ENCODE measurements at places on chromosomes 3 and 15.

DNA sequence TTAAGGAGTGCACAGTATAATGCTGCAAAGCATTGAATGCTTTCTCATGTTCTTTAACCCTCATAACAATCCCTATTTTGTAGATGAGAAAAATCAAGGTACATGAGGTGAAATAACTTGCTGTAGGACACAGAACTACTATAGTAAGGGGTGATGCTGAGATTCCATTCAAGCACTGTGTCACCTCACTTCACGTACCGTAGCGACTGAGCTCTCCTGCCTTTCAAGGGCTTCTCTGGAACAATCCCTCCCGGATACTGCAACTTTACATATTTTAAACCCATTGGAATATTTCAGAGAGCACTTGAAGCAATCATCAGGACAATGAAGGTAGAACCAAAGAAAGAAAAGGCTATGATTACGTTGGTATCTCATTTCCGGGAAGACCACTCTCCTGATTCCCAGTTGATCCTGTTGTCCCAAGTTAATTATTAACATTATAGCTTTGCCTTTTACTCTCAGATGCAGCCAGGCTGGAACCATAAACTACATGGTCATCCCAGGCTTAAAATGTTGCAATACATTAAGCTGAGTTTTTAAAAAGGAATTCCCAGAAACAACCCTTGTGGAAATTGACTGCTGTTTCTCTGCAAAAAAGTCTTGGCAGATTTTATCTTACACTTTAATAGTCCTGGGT is 252.2 kb upstream of the IGF1R start:
- no peak for DNase-seq

GRCh38 chr15:91209318-91209717 is 109.3 kb downstream of the SV2B start:
- DNase-seq: no peak

DNA sequence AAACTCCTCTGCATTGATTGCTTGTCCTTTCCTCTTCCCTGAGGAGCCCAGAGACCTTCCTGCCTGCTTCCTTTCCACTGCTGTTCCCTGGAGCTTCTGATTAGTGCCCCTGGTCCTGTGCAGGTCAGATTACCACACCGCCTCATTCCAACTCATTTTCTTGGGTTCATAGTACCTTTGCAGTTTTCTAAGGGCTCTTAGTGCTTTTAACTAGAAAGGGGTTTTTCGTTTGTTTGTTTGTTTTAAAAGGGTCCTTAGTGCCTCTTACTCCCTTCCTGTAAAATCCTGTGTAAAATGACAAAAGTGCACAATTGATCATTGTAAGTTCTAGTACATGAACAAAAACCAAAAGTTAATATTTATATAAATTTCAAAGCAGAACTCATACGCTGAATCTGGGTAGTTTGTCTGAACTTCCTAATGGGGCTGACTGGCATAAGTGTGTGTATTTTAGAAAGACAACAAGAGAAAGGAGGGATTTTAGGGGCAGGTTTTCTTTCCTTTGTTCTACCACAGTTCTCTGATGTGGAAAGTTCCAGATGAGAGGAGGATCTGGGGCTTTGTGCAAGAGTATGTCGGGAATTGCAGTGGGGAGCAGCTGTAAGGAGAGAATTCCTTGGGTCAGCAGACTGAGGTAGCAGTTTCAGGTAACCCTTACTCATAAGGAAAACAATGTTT is 30.6 kb downstream of the SNRK start:
- DNase-seq: no peak

GRCh38 chr3:78703944-78704343 is 1063.9 kb downstream of the ROBO1 start:
- DNase-seq: no peak

DNA sequence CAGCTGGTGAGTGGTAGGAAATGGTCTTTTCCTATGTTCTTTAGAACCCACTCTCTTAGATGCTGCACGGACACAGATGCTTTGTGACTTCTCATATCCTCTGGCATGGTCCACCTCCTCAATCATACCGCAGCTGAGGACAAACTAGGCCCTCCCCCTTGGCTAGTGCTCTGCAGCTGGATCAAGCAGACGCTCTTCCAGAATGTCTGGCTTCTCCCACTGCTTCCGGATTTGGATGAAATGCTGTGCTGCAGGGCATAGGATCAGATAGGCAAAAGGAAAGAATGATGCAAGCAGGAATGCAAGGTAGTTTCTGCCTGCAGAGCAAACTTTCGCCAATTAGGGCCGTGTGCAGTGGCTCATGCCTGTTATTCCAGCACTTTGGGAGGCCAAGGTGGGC is 75.7 kb upstream of the SLC4A7 start:
- no peak for DNase-seq

GRCh38 chr3:40427045-40427669 is 30.0 kb upstream of the RPL14 start:
- no peak for DNase-seq

DNA sequence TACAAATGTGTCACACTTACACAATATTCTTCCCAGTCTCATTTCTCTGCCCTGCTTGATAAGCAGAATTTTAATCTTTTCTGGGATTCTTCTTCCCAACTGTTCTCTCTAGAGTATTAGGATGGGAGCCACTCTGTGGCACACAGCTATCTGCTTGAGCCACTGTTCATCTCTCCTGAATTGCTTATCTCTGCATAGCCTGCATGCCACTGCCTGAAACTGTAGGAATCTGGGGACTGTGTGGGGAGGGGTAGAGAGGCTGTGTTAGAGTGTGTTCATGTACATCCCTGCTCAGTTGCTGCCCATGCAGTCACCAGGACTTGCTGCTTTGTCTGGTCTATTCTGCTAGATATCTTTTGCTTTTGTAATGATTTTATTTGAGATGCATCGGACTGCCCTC is 2.3 kb upstream of the OR4F6 start:
- DNase-seq: no peak

DNA sequence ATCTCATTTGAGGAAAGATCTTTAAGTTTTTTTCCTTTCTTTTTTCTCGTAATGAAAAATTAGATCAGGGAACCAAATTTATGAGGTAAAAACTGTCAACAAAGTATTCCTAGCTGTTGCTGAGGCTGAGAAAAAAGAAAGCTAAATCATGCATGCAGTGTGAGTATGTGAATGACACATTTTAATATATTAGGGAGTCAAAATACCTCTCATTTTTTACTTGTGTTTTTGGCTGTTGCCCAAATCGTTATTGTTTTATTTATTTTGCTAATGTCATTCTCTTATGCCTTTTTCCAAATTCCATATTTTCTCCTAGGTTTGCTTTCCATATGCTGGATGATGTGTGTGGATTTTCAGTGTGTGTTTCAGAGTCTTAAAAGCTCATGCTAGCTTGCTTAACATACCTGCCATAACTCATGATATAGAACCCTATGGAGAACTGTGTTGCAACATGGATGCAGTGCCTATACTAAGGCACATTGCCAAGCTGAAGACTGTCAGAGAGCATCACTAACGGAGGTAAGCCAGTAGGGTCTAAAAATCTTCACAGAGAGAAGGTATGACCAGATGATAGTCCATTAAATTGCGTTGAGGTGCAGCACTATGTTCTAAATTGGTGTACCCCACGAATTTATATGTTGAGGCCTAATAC is 629.5 kb upstream of the KCNMB2 start:
- no peak for DNase-seq

GRCh38 chr15:45589256-45589655 is 2.1 kb downstream of the BLOC1S6 start:
- no peak for DNase-seq

DNA sequence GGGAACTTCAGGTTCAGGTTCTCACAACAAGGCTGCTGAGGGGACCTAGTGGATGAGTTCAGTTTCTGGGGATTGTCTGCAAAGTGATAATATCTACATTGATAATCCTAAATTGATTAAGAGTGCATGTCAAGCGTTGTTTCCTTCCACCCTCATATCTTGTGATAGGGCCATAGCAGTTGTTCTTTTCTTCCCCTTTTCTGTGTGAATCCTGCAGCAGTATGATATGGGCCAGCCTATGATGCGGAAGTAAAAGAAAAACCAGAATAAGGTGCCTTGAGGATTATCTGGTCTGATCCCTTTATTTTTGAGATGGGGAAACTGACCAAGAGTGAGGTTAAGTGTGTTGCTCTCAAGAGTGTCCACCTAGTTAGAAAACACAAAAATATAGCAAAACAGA is 86.2 kb downstream of the MITF start:
- DNase-seq: no peak

DNA sequence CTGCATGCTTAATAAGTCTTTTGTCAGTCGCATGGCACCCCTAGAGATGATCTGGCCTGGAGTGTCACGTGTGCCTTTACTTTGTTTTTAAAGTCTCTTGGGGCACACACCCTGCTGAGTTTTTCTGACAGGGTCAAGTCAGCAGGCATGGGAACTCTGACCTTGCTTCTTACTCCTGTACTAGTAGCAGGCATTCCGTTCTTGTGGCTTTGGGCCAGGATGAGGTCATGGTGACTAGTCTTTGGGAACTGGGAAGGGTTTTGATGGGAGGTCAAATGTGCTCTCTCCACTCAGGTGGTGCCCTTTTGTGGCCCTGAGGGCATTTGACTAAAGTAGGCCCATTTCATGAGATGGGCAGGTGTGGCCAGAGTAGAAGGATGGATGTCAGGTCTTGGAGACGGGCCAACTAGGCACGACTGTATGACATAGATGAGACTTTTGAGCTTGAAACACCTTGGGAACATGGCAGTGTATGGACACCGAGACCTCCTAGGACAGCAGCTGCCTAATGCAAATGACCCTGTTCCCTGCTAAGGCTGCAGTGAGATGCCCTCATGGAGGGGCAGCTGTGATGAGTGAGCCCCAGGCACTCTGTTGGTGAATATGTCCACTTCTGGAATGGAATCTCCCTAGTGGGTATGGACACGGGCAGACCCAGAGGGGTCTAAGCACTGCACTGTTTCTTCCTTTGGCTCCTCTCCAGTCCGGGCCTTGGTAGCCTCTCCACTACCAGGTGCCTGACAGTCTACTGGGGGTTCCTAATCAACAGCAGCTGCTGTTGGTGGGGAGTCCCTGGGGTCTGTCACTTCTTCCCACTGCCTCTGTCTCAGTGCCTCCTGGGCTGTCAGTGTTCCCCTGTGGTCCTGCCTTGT is 16.4 kb downstream of the SRPRB start:
- no peak for DNase-seq

- no peak for DNase-seq
These were observed 137.7 kb downstream of the RAB11A start for GRCh38 chr15:66006986-66007385.

DNA sequence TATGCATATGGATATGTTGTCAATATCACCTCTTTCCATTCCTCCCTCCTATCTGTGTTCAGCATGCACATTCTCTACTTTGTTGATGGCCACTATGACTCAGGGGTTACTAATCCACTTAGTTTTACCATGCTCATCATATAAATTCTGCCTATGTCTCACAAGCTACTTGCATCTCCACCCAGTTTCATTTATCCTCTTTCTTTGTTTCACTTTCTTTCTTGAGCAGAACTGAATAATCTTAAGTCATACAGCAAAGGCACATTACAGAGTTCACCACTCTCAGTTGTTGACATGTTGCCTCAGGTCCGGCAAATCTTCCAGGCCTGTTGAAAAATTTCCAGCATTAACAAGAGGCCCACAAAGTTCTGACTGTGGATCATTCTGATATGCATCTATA is 71.5 kb downstream of the SSR3 start:
- no peak for DNase-seq

- no peak for DNase-seq
These were observed 1.1 kb downstream of the CNTN4 start for GRCh38 chr3:2099779-2100191.

- no peak for DNase-seq
These were observed 211.9 kb upstream of the IL12A start for GRCh38 chr3:159776779-159777178.

DNA sequence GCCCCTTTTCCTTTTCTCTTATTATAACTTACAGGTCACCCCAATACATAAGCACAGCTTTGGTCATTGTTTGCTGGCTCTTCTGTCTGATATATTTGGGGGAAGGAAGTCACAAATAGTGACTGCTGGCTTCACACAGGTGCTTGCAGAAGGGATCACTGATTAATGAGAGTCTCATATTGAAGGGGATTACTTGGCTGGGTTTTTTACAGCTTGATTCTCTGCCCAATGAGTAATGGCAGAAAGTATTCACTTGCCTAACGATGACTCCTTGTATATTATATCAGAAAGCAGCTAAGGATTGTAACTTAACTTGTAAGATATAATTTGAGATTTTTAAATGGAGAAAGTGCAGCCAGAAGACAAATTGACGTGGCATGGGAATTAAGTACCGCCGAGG is 119.3 kb upstream of the PFN2 start:
- DNase-seq: no peak

GRCh38 chr15:37007301-37007700 is 93.0 kb downstream of the MEIS2 start:
- DNase-seq: no peak

GRCh38 chr15:87631775-87632174 is 624.8 kb downstream of the NTRK3 start:
- no peak for DNase-seq

DNA sequence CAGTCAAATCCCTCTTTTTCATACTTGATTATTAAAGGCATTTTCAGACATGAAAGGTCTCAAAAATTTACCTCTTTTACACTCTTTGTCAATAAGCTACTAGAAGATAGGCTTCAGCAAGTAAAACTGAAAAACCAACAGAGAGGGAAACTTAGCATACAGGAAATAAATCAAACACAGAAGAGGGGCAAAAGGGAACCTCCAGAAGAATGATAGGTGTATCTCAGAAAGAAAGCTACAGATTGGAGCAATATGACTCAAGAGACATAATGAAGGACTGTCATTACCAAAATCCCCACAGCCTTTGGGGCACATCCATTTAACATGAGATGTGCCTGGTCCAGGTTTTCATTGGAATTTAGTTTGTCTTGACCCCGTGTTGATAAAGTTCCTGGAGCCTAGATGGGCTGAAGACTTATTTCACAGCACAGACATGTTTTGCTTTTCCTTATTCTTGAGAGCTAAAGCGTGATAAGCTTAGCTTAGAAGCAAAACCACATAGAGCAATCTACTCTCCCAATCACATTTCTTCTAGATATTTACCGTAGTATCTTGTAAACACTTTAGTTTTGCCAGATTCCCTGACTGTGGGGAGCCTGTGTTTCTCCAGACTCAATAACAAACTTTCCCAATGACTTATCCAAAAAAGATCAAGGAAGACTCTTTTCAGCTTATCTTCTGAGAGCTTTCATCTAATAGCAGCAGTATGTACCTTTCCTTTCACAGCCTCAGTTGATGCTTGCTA is 11.7 kb downstream of the LRRFIP2 start:
- no peak for DNase-seq

DNA sequence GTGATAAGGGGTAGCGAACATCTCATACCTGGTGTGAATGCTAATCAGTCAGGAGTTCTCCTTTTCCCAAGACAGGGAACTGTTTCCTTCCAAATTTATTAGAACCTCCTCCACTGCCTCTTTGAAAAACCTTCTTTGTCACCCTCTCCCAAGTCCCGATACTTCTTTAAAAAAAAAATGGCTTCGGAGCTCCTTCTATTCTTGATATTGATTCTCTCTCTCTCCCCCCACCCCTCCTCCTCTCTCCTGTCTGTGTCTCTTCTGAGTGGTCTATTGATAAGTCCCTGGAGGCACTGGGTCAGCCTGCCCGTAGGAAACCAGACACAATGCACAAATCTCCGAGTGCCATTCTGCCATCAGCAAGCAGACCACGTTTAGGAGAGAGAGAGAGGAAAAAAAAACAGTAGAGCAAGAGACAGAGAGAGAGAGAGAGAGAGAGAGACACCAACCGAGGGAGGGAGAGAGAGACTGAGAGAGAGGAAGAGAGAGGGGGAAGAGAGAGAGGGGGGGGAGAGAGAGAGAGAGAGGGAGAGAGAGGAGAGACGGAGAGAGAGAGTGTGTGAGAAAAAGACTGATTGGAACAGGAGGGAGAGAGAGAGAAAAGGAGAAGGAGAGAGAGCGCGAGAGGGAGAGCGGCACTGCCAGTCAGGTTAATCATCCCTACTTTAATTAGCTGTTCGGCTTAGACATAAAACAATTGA is 160.9 kb downstream of the TIGIT start:
- DNase-seq: no peak

Data from urinary bladder (tissue), 4 donors.